ENCODE measurements at places on chromosomes 1 and 21.

DNA sequence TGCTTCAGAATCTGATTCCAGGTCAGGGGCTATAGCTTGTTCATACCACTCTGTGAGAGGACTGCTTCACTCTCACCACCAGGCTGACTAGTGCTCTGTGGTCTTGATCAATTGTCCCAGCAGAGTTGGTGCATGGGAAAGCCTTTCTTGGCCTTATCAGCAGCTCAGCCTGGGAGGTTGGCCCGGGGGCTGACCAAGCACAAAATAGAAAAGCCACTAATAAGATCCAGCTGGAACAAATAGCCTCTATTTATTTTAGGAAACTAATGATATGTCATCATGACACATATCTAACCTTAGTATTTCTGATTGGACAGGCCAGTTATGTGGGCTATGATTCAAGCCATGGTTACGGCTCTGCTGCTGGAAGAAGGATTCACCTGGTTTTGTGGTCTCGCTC lies 134.2 kb downstream of the GDAP2 start:
- no peak for DNase-seq

DNA sequence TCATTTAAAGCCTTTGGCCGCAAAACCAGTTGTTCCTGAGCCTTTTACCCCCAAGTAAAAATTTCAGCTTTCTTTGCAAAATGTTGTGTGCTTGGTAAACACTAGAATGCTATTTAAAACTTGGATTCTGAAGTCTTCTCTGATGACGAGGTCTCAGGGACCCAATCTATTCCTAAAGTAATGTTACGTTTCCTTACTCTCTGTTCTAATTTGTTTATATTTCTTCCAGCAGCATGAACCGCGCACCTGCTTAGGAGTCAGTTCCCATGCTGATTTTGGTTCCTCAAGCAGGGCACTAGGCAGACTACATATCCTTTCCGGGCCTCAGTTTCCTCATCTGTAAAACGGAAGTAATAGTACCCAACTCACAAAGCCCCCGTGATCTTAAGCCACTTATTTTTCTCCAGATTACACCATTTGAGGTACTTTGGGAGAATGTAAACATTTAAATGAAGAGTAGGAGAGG lies 969 bp upstream of the ALDH4A1 start:
- no peak for DNase-seq

GRCh38 chr1:203278082-203278884 lies 27.0 kb upstream of the BTG2 start:
- no peak for DNase-seq

DNA sequence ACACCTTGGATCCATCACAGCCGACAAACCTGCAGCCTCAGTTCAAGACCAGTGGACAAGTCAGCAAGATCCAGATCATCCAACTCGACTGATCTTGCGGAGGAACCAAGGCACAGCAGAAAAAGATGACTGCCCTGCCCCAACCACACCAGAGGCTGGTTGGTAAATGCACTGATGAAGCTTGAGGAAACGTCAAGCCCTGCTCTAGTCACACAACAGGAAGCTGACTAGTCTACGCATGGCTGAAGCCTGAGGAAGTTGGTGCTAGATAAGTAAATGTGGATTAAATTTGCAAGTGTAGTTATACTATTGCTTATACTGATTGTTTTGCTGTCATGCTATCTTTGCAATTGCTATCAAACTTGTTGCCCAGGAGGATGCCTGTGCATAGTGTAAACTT lies 89.0 kb downstream of the LIPI start:
- DNase-seq = no peak

- no peak for DNase-seq
Measured at GRCh38 chr1:109814223-109814622, 50.5 kb upstream of the EPS8L3 start.

DNA sequence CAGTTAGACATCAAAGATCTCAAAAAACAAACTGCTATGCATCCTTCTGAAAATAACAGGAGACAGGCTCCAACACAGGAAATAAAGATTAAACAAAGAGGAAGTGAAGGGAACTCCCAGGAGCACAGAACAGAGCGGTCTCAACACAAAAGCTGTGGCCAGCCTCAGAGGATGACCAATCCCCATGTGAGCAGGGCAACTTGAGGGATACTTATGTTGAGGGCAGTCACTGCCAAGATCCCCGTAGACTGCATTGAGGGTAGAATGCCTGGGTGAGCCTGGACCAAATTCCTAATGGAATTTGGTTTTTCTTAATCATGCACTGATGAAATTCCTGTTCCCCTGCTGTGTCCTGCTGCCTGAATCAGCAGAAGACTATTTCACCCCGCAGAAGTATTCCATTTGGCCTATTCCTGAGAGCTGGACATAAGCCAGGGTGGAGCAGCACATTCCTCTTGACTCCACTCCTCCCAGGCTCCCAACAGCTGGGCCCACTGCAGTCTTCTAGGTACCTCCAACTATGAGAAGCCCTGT lies 49.0 kb downstream of the JAK1 start:
- DNase-seq = no peak

GRCh38 chr1:17053086-17053684 lies 647 bp downstream of the SDHB start:
- no peak for DNase-seq

GRCh38 chr1:212689758-212690529 lies 9.7 kb downstream of the BATF3 start:
- no peak for DNase-seq

DNA sequence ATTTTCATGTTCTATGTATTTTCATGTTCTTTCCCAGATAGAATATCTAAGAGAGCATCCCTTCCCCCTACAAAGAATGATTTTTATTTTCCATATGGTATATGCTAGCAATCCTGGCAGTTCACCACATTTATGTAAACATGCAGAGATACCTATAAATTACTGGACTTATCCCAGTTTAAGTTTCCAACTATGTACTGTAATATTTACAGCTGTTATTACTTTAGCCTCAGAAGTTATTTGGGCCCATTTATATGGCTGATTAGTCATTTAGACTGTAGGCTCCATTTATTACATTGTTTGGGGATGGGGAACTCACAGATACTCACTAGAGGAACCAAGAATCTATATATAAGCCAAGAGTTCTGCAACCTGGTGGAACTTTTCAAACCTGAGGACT lies 84.8 kb upstream of the WARS2 start:
- DNase-seq = no peak

DNA sequence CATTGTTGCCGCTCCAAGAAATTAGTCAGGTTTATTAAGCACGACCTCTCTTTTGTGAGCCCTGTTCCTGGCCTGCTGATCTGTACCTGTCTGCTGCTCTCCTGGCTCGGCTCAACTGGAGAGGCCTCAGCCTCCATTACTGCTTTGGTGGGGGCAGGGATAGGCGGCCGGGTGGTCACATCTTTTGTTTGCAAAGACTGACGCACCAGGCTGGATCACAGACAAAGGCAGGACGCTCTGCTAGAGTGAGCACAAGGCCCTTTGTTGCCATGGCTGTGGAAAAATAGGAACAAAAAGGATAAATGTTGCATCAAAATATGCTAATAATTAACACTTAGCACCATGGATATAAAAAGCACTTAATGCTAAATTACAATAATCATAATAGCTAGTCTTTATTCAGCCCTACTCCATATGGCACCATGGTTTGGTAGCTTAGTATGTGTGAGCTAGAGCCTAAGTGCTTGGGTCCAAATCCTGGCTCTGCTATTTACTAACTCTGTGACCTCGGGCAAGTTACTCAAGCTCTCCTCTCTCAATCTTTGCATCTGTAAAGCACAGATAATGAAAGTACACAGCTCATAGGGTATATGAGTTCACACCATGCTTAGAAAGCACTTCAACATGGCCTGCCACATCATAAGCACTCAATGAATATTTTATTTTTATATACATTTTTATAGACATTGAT lies 28.9 kb upstream of the HPDL start:
- DNase-seq = no peak

DNA sequence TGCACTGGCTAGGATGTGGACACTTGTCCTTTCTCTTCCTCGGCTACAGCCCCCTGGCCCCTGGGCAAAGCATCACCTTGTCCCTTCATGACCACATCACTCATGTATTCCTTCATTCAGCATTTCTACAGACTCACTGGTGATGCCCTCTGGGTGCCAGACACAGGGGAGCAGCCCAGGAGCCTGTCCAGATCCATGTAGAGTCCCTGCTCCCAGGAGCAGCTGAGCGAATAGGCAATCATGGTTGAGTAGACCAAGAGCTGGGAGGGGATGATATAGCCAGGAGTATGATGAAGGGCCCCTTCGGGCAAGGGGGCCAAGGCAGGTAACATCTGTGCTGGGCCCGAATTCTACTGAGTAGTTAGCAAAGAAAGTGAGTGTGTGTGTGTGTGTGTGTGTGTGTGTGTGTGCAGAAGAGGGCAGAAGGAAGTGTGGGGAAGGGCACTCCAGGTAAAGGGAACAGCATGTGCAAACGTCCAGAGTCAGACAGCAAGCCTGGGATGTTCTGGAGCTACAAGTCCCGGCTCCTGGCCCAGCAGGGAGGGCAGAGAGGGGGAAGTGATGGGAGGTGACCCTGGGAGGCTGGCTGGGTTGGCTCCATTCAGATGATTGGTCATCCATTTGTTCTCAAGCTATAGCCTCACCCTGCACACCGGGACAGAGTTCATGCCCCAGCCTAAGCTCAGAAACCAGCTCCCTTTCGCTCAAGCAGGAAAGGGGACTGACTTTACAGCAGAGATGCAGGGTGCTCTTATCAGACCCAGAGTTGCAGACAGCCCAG lies 21.0 kb upstream of the PIK3CD start:
- DNase-seq = no peak

- no peak for DNase-seq
Measured at GRCh38 chr1:247360991-247361731, 29.5 kb upstream of the ZNF496 start.

DNA sequence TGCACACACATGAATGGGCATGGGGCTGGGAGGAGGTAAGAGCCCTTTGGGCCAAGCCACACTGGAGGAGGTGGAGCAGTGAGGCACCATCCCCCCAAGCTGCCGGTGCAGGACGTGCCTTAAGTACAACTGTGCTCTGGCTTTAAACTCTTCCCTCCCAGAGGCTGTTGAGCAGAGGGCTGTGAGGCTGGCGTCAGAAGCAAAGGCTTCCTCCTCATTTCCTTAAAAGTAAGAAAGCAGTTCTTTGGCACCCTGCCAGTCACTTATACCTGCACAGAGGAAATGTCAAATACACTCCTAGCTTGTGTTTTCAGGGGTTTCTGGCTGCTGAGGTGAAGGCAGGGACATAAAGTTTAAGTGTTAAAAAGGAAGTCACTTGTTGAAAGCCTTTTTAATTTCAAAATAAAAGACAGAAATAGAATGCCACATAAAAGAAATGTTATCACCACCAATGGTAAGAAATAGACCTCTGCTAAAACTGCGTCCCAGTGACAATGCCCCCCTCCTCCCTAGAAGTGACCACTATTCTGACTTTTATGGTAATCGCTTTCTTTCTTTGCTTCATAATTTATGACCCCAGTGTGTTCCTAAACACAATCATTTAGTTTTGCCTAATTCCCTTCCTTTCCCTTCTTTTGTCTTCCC lies 33.0 kb downstream of the LAMC2 start:
- peak; percentile 13 for DNase-seq

DNA sequence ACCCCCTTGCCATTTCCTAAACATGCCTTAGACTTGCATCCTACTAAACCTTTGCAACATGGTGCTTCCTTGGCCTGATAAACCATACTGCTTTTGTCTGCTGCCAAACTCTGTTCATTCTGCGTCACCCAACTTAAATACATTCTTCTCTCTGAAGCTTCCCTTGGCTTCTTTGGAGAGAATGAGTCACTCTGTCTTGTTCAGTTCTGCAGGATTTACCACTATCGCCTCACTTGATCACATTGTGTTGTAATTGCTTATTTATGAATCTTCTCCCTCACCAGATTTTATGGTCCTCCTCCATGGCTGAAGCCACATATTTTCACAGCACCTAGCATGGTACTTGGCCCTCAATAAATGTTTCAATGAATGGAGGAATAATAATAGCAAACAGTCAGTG lies 21.7 kb upstream of the TUT4 start:
- no peak for DNase-seq
